GM06990 (cell line): ENCODE measurements at places on chromosomes 2 and 18.

DNA sequence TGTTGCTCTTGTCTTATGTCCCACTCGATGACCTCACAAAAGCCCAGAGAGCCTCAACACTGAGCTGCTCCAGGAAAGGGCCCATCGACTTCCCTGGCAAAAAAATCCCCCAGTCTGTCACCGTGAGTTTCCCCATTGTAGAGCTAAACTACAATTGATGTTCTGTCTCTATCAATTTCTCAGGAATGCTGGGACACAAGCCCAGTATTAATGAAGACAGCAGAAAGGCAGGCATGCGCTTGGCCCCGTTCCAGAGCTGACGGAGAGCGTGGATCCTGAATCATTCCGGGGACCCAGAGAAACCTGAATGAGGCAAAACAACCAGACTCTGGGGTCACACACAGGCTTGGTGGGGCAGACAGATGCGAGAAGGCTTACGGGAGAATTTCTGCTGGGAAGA is 146.9 kb downstream of the TTC32 start:
- DNase-seq = no peak

- DNase-seq = no peak
Measured at GRCh38 chr2:240601061-240601830, 14.7 kb downstream of the CAPN10 start.

DNA sequence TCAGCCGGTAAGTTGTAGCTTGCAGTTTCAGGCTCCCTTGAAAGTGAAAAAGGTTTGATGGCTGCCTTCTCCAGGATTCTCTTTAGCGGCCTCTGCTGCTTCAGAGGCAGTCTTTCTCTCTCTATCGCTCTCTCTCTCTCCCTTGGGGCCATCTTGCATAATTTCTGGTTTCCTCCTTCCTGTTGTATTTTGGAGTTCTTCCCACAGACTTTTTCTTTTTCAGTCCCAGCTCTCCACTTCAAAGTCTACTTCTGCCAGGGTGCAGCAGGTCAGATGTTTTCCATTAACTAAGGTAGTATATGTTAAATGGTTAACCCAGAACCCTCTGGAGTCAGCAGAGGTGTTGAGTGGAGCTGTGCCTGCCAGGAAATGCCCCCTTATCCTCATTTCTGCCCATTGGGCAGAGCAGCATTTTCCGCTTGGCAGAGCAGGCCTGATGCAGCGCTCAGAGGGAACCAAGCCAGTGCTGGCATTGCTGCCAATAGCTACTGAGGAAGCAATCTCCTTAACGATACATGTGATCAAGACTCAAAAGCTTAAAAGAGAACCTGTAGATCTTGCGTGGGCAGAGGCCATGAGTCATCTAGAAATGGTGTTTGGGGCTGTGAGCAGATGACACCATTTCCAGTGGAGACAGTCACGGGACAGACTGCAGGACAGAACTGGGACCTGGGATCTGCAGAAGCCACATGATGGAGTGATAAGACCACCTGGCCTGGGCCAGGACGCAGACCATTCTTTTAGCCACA is 20.8 kb downstream of the DBI start:
- DNase-seq = peak; percentile 28

DNA sequence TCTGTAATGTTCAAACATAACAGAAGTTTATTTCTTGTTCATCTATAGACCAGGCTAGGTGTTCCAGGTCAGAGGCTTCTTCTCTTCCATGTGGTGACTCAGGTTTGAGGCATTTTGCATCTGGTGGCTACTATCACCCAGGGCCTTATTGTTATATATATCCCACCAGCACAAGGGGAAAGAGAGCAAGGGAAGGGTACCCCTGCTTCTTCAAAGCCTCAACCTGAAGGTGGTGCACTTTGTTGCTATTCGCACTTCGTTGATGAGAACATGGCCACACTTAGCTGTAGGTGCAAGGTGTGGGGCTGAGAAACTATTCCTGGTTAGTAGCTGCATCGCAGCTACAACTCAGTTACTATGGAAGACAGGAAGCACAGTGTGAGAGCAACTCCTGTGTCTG is 27.4 kb upstream of the SLC3A1 start:
- DNase-seq = no peak

DNA sequence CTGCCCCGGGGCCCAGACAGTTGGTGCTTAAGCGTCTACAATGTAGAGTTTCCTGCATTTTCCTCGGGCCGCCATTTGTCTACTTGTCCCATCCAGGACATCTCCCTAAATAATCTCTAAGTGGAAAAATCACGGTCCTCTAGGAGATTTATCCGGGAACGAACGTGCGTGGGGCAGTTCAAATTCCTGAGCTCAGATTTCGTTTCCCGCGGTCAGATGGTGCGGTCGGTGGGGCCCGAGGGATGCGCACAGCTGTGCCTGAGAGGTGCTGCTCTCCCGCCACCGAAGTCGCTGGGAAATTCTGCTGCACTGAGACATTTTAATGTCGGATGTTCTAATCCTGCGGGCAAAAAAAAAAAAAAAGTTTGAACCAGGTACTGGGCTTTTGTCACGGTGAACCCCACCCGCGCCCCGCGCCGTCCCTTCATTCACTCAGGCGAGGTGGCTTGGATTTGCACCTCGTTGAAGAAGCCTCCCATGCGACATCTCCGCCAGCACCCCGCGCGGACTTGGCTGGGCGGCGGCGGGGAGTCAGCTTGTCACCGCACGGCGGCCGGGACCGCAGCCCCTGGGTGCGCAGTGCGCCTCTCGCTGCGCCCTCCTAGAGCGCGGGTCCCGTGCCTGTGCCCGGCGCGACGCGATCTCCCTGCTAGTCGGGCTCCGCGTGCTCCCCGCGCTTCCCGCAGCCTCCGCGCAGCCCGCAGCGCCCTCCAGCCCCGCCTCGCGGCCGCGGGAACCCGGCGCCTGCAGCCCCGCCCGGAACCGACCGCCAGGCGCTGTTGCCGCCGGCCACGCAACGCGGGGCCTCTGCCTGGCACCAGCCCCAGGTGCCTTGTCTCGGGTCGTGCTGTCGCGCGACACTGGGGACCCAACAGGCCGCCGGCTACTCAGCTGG is 191.9 kb upstream of the TCF4 start:
- peak; percentile 22 for DNase-seq

- no peak for DNase-seq
Measured at GRCh38 chr2:9847140-9847539, 3.9 kb downstream of the TAF1B start.

DNA sequence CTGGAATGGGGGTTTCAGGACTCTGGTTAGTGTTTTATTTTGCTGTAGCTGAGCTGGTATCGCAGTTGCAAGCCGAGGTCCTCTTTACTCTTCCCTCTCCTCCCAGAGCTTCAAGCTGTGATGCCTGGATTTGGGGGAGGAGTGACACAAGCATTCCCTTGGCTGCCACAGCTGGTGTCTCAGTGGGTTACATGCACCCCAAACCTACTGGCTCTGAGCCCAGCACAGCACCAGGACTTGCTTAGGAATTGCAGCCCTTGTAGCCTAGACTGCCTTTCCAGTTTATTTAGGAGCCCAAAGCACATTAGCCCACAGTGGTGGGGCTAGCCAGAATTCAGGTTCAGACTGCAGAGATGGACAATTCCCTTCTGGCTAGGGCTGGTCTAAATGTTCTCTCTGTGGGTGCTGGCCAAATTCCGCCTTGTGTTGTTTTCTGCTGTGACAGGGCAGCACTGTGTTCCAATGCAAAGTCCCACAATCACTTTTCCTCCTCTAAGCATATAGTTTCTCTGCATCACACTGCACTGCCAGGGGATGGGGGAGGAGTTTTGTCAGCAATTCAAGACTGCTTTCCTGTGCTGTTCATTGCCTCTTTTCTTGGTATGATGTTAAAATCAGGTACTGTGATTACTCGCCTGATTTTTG is 122.8 kb downstream of the SLC4A10 start:
- no peak for DNase-seq

DNA sequence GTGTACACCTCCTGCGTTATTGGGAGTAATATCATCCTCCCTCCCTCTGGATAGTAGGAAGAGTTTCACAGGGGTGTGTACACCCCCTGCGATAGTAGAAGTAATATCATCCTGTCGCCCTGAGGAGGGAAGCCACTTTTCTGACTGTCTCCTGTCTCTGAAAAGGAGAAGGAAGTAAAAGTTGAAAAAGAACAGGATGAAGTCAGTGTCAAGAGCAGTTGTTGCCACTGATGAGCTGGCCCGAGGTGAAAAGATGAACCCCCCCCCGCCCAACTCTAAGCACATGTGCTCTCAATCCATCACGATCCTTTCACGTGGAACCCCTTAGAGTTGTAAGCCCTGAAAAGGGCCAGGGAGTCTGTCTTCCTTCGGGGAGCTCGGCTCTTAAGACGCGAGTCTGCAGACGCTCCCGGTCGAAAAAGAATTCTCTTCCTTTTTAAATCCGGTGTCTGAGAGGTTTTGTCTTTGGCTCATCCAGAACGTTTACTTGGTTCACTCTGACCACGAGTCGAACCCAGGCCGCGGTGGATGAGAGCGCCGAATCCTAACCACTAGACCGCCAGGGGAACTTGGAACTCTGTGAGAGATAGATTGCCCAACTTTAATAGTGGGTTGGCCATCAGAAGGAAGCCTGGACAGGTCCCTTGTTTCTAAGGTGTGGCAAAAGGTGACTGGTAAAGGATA is 22.4 kb upstream of the NAGK start:
- no peak for DNase-seq

DNA sequence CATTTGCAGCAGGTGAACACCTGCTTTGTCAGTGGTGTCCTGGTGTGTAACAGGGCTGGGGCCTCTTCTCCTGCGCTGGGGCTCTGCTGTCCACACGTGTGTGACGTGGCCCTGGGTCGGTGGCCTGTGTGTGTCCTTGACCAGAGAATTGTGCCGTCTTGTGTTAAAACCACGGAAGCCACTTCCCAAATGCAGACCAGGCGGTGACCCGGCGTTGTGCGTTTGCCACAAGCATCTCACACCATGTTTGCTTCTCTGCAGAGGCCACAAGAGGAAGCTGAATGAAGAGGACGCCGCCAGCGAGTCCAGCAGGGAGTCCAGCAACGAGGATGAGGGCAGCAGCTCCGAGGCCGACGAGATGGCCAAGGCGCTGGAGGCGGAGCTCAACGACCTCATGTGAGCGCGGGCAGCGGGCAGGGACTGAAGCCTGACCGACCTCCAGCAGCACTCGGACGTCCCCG is 44.3 kb upstream of the KCNG2 start:
- DNase-seq = no peak

- no peak for DNase-seq
Measured at GRCh38 chr2:45178854-45179253, 169.6 kb upstream of the SIX2 start.

GRCh38 chr2:195909926-195910325 is 158.7 kb downstream of the DNAH7 start:
- no peak for DNase-seq

- DNase-seq = no peak
Measured at GRCh38 chr2:45184606-45185005, 175.4 kb upstream of the SIX2 start.

- DNase-seq = no peak
Measured at GRCh38 chr2:175792881-175793280, 209.2 kb downstream of the LNPK start.

DNA sequence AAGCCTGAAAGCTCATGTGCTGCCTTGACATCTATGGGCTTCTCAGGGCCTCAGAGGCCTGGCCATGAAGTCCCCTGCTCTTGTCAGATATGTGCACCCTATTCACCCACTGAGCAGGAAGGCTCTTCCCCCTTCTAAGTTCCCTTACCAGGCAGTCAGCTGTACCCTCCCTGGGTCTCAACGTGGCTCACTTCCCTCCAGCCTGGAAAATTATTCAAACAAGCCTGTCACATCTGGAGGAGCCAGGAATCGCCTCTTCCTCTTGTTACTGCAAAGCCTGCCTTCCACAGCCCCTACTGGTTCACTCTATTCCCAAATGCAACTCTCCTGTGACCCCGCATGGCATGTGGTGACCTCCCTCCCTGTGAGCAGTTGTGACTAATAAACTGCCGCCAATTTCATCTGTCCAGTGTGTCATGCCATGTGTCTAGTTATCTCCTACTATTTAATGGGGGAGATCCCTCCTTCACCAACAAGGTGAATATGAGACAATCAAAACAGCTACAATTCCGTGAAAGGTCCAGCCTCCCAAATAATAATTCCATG is 8.4 kb upstream of the SERPINB8 start:
- no peak for DNase-seq

GRCh38 chr2:239178484-239178883 is 222.3 kb downstream of the HDAC4 start:
- DNase-seq = no peak

- DNase-seq = no peak
Measured at GRCh38 chr2:16899958-16900357, 234.3 kb upstream of the CYRIA start.

- no peak for DNase-seq
Measured at GRCh38 chr2:178679891-178680290, 127.3 kb downstream of the TTN start.

DNA sequence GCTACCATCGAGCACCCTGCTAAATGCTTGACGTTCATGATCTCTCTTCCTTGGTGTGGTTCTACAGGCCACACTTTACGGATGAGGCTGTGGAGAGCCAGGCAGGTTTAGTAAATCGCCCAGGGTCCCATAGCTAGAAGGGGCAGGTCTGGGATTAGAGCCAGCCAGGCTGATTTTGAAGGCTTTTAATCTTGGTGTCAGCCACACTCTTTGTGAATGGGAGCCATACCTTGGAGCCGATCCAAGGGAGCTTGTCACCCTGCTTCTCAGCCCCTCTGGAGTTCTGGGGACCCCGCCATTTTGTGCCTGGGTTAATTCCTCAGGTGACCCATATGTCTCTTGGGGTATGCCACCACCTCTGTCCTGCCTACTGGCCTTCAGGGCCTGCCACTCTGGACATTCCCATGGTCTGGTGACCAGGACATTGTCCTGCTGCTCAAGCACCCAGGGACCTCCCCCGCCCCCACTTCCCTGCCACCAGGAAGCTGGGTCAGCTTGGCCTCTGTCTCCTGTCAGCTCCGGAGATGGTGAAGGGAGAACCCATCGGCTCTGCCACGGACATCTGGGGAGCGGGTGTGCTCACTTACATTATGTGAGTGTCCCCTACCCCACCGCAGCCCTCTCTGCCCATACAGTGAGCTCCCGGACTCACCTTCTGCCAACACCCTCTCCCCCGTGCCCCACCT is 7.3 kb upstream of the GMPPA start:
- no peak for DNase-seq

DNA sequence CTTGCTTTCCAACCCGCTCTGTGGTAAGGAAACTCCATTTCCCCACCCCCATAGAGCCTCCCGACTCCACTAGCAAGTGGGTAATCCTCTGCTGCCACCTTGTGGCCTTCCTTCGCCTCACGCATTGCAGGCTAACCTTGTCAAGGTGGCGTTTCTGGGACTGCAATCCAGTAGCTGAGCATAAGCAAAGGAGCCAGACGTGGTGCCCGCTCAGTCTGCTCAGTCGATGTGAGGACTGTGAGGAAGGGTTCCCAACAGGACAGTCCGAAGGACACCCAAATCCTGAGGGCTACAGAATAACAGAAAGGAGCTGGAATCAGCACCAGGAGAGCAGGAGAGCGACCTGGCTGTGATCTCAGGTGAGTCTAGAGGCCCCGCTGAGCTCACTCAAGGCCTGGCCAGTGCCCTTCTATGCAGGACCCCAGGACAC is 144.2 kb downstream of the SUCLG1 start:
- peak; percentile 27 for DNase-seq

DNA sequence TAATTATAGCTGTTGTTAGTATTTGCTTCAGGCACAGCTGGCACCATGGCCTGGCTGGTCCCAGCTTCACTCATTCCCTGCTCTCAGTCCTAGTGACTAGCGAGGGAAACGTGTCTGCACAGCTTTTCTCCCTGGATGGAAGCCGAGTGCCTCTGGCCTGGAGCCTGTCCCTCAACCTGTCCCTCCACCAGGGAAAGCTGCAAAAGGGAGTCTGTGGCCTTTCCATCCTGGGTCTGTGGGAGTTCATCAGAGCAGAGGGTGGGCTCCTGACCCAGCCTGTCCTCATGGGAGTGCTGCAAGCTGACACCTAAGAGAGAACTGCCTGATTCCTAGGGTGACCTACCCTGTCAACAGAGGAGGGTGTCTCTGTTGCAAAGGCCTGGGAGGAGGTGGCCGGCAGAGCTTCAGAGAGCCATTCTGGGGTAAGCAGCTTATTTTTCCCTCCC is 118.3 kb downstream of the CAPN13 start:
- DNase-seq = no peak
